ENCODE measurements at places on chromosomes 12 and 14.

DNA sequence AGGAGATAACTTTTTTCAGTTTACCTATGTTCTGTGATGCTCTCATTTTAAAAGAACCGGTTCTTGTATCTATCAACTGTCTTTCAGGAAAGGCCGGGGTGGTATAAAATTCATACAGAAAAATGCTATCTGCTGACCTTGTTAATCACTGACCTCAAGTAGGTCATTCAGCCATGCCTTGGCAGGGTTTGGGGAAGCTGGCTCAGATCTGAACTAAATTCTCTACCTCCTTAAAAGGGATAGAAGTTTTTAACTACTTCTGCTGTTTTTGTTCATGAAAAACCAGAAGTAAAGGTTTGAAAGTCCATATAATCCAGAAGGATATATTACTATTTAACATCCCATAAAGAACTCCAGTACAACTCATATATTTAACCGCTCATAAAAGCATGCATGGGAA lies 10.1 kb downstream of the MYRFL start:
- DNase-seq: no peak

GRCh38 chr12:54371328-54372112 lies 7.2 kb upstream of the GPR84 start:
- no peak for DNase-seq

DNA sequence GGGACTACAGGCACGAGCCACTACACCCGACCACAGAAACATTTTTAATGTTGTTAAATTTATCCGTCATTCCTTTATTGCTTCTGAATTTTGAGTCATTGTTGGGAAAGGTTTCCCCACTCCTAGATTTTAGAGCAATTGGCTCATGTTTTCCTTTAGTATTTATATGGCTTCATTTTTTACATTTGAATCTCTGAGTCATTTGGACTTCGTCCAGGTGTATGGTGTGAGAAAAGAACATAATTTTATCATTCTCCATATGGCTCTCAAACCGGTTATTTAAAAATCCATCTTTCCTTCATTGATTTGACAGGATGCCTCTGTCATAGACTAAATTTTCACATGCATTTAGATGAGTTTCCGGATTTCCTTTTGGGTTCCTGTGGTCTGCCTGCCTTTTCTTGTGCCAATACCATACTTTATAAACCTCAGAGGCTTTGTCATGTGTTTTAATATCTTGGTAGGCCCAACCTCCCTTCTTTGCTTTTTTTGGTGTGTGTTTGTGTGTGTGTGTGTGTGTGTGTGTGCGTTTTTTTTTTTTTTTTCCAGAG lies 30.9 kb downstream of the LRTM2 start:
- DNase-seq: no peak

DNA sequence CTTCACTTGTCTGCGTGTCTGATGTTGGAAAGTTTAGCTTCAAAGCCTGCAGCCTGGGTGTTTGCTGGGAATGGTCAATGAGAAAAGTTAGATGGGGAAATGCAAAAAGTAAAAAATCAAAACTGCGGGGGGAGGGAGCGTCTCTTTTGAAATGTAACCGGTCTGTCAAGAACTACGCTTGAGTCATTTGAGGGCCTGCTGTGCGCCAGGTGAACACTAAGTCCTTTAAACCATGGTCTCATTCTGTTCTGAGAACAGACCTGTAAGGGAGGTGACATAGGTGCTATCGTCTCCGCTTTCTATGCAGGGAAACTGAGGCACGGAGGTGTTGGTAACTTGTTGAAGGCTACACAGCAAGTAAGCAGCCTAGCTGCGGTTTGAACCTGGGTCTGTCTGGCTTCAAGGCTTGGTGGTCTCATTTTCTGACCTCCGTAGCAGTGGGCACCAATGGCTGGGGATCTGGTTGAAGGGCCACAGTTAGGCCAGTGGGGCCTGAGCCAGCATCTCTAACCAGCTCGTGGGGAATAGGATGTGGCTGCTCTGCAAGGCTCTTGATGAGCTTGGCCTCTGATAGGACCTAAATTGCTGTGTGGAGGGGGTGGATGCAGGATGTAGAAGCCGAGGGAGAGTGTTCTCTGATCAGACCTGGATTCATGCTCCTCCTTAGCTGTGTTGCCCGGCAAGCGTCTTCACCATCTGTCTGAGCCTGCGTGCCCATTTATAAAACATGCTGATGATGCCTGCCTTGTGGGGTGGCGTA lies 41.5 kb downstream of the KCTD10 start:
- no peak for DNase-seq

DNA sequence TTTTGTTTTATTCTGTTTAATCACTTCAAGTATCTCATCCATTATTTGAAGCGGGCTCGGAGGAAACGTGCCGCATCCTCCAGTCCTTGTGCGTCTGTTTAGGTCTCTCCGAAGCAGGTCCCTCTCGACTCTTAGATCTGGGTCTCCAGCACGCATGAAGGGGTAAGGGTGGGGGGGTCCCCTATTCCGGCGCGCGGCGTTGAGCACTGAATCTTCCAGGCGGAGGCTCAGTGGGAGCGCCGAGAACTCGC lies 311 bp upstream of the LGR5 start:
- DNase-seq: no peak

GRCh38 chr12:82299319-82300025 lies 58.7 kb downstream of the CCDC59 start:
- DNase-seq: no peak

DNA sequence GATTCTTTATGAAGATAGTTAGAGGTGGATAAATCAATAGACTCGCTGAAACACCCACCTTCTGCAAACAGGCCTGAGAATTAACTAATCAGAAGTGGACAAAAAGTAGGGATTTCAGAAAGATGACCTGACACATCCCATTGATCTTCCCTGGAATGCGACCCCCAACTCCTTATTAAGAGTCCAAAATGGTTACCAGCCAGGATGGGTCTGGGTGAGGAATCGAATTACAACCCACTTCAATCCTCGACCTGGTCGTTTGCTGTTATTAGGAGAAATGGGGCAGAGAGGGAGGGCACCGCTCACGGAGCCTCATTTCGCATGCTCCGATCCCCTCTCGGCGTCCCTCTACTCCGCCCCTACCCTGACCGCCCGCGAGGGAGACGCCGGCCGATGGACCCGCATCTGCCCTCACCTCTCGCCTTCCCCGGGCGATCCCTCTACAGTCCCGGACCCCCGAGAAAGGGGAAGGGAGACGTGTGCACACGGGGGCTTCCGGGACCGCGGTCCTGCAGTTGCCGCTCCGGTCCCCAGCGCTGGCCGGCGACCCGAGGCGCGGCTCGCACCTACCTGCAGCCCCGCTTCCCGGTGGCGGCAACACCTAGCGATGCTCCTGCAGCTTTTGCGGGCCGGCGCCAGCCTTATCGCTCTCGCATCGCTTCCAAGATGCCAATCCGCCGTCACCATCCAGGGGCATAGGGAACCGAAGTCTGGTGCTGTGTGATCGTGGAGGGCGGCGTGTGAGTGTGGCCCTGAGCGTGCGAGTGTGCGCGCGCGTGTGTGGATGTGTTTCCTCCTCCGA lies 69.3 kb upstream of the USP15 start:
- DNase-seq: no peak

DNA sequence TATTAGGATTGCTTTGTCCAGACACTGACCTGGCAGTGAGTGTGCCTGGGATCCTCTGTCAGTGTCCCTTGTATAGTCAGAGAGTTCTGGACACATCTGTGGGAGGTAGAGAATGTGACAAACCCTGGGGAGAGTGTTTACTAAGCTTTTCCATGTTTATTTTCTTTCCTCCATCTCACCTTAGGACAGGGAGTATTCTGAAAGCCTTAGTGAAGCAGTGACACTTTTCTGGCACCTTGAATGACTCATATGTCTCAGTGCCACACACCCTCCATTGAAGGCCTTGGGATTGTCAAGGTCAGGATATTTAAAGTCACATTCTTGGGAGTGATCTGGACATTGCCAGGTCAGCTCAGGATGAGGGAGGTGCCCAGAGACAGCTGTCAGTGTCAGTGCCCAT lies 34.9 kb upstream of the CTDSP2 start:
- DNase-seq: no peak

- DNase-seq: no peak
These were observed 10.5 kb downstream of the SNX6 start for GRCh38 chr14:34619471-34619870.

- DNase-seq: no peak
These were observed 4.1 kb upstream of the SERPINA1 start for GRCh38 chr14:94392510-94392935.

GRCh38 chr12:39626033-39626814 lies 6.6 kb upstream of the ABCD2 start:
- no peak for DNase-seq

- DNase-seq: no peak
These were observed 51.9 kb downstream of the SERPINA3 start for GRCh38 chr14:94663965-94664704.

DNA sequence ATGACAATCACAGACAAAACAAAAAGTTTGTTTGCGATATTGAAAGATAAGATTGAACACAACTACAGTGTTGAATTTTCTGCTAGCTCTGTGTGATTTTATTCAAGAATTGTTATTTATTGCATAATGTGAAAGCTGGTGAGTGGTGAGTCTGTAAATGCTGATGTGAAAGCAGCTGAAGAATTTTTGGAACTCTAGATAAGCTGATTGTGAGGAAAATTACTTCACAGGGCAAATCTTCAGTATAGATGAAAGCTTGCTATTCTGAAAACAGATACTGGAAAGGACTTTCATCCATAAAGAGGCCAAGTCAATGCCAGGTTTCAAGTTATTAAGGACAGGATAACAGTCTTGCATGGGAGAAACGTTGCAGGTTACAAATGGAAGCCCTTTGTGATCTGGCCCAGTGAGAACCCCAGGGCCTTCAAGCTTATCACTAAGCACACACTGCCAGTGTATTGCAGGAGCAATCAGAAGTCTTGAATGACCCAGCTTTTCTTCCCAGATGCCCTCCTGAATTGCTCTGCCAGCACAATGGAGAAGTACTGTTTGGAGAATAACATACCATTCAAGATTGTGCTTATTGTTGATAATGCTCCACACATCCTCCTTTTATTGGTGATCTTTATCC lies 153.7 kb downstream of the PCNX1 start:
- DNase-seq: no peak
